Mesenchymal stem cell (in vitro differentiated cells and primary cell): ENCODE measurements at places on chromosomes 4 and X.

- peak; percentile 43 for DNase-seq
Measured at GRCh38 chrX:31178769-31179125, 106.9 kb upstream of the FTHL17 start.

DNA sequence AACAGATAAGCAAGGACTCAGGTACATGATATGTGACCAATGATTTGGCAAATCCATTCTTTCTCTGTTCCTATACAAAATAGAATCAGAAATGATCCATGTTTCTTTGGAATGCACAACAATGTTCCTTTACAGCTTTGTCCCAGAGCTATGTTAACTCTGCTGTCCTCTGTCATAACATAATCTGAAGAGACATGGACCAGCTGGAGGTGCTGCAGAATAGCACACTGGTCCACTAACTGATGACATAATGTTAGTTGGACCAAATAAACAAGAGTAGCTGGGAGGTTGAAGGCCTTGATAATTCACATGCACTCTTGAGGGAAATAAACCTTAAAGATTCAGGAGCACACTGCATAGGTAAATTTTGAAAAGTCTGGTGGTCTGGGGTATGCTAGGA is 23.0 kb upstream of the DHX15 start:
- DNase-seq = peak; percentile 18

GRCh38 chr4:995311-996026 is 2.3 kb upstream of the SLC26A1 start:
- no peak for DNase-seq

DNA sequence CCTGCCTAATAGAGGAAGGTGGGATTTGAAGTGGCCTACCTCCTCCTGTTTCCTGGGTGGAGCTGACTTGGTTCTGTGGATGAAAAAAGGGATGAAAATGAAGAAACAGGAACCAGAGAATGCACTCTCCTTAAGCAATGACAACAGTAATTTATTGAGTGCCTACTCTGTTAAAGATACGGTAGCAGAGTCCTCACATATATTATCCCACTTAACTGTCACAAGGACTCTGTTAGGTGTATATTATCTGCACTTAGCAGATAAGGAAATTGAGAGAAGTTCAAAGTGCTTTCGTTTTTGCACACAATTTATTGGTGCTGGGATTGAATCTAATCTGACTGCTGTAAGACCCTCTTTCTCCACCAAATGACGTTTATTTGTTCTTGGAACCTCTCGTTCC is 301.2 kb downstream of the PACRGL start:
- no peak for DNase-seq

- DNase-seq = no peak
Measured at GRCh38 chr4:158261480-158261879, 51.2 kb downstream of the TMEM144 start.

DNA sequence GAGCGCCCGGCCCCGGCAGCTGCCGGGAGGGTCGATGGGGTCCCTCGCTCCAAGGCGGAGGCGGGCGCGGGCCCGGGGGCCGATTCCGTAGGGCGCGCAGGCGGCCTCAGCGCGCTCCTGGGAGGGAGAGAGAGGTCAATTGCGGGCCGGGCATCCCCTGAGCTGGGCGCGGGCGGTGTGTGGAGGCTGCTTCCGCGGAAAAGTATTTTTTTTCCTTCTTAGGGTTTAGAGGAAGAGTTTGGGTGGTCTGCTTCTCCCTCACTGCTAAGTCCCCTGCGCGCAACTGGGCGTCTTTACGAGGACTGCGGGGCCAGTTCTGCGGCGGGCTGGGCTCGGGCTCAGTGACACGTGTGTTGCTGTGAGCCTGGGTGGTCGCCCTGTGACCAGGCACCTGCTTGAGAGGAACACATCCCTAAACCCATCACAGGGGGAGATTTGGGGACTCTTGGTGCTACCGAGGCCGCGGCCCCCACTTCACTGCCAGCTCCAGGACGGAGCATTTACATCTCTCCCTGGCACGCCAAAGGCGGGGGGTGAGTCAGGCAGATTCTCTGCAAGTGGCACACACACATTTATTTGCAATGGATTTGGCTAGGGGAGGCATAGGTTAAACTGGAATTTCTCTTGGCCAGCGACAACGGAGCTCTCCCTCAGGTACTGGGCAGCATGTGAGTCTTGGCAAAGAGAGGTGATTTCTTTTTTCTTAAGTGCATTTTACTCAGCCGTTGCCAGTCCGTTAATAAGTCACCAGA is 151.2 kb upstream of the SLC4A4 start:
- peak; percentile 66 for DNase-seq

GRCh38 chr4:20109391-20109790 is 142.3 kb upstream of the SLIT2 start:
- DNase-seq = peak; percentile 17

GRCh38 chrX:53950130-53950733 is 94.0 kb downstream of the PHF8 start:
- DNase-seq = no peak

- peak; percentile 99 for DNase-seq
Measured at GRCh38 chrX:107710617-107711391, 64.8 kb downstream of the TSC22D3 start.

- DNase-seq = no peak
Measured at GRCh38 chr4:69831646-69832325, 28.2 kb downstream of the SULT1E1 start.

DNA sequence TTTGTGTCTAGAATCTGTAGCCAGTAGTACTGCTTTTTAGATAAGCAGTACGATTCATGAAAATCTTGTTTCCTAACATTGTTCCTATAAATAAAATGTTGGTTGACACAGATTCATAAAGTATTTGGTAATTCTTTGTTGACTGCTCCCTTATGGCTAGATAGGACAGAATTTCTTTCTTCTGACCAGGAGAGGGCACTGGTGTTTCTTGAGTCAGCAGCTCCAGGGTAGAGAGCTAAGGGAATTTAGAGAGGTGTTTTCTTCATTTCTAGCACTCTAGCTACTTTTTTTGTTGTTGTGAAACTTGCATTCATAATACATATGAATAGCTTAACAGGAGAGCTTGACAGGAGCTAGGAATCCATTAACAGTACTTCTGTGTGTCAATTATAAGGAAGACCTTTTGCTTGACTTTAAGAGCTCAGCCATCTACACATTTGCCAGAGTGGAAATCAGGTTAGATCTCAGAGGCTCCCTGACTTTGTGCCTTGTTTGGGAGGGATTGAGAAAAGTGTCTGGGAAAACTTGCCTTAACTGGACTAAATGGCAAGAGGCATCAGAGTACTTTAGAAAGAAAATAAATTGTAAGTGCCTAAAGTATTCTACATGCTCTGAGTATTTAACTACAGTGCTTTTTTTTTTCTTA is 756.1 kb downstream of the SH3BGRL start:
- no peak for DNase-seq

DNA sequence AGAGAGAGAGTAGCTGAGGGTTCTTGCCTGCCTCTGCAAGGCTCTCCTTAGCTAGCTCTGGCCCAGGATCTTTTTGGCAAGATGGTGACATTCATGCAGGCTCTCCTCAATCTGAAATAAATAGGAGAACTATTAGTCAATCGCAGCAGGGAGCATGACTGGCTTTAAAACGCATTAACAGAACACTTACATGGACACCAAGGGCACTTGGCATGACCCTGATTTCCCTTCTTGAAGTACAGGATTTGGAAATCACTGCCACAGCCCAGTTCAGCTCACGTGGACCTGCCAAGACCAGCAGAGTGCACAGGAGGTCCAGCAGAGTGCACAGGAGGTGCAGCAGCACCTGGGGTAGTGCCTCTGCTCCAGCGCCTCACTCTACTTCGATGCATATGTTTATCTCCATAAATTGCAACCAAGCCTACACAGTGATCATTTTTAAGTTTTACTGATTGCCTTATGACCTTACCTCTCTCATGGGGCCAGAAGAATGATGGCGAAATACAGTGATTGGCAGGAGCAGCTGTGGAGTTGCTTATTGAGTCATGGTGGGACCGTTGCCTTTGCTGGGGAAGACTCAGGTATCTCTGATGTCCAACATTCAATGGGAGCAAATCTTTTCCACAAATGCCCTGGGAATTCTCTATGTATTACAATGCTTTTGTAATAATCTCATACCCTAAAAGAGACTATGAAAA is 122.4 kb downstream of the SYNPO2 start:
- no peak for DNase-seq

GRCh38 chr4:42396752-42397634 is at the start of gene SHISA3:
Gene SHISA3 (plus strand): TSS chr4:42397488. CDS start chr4:42398057, 569 bp downstream.
- DNase-seq = peak; percentile 37

GRCh38 chr4:54783402-54784110 is 125.8 kb downstream of the KIT start:
- peak; percentile 19 for DNase-seq

- DNase-seq = peak; percentile 69
Measured at GRCh38 chrX:53357799-53358530, 64.5 kb downstream of the SMC1A start.

- no peak for DNase-seq
Measured at GRCh38 chr4:36088542-36088941, 155.8 kb downstream of the ARAP2 start.

- peak; percentile 40 for DNase-seq
Measured at GRCh38 chr4:112766422-112766821, 129.5 kb downstream of the LARP7 start.

- DNase-seq = no peak
Measured at GRCh38 chrX:136752346-136752745, 28.4 kb downstream of the ARHGEF6 start.

GRCh38 chr4:138864961-138865720 is 150.4 kb upstream of the NOCT start:
- DNase-seq = no peak

DNA sequence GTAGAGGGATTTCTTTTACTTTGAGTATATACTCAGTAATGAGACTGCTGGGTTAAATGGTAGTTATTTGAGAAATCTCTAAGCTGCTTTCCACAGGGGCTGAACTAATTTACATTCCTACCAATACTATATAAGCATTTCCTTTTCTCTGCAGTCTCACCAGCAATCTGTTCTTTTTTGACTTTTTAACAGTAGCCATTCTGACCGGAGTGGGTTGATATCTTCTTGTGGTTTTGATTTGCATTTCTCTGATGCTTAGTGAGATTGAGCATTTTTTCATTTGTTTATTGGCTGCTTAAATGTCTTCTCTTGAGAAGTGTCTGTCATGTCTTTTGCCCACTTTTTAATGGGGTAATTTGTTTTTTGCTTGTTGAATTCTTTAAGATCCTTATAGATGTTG is 43.3 kb downstream of the SPCS3 start:
- no peak for DNase-seq

DNA sequence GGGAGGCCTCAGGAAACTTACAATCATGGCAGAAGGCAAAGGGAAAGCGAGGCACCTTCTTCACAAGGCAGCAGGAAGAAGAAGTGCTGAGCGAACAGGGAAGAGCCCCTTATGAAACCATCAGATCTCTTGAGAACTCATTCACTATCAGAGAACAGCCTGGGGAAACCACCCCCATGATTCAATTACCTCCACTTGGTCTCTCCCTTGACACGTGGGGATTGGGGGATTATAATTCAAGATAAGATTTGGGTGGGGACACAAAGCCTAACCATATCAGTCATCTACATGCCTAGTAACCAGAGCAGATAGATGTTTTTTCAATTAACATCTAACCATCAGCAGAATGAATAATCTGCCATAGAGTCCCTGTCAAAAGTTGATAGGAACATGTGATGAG is 30.4 kb downstream of the FAM13A start:
- DNase-seq = no peak

- no peak for DNase-seq
Measured at GRCh38 chrX:45596188-45596808, 395.6 kb upstream of the DIPK2B start.

DNA sequence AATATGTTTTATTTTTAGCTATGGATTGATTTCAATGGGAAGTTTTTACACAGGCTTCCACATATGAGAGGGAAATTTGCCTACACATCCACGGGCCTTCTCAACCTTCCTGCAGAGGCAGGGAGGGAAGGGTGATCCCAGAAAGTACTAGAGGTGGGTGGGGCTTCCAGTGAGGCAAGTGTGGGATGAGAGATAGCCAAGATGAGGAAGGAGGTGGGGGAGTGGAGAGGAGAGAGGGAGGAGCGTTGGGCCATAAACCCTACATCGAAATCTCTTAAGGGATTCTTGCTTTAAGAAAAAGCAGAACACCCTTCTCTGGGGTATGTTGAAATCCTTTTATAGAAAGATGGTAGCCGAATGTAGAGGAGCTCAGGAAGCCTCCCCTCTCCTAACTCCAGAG is 19.0 kb downstream of the NKX6-1 start:
- DNase-seq = no peak

GRCh38 chr4:14178421-14178820 is 550.9 kb upstream of the BOD1L1 start:
- peak; percentile 12 for DNase-seq

DNA sequence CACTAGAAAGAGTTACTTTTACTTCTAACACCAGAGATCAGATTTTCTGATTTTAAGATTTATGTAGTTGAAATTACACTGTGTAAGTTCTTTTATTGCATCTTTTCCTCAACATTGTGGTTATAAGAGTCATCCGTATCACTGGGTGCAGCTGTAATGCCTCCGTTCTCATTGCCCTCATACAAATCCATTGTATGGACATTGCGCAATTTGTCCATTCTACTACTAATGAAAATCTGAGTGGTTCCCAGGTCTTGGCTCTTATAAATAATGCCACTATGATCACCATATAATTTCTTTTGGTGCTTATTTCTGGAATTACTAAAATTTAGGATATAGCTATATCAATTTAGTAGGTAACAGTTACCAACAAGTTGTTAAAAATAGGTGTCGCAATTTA is 614.0 kb upstream of the GALNT7 start:
- DNase-seq = no peak

GRCh38 chr4:27429364-27429871 is 568.8 kb downstream of the STIM2 start:
- no peak for DNase-seq
